NCI-H2081 (cell line): ENCODE measurements at places on chromosomes 1 and 21.
A peak's percentile ranks its signal among the peaks of the same experiment; 100 is the strongest.

DNA sequence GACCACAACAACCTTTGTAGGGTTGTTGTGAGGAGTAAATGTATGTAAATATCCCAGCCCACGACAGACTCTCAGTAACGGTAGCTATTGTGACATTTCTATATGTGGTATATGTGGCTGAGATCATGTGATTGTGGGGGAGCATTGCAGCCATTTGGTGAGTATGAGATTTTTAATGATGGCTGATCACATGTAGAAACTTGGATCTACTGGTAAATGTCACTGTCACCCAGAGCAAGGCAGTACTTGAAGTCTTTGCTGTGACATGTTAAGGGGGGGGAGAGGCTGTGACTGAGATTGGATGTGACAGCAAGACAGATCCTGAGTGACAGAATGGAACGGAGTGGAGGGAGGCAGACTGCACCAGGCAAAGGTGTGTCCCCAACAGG lies 23.9 kb upstream of the MEF2D start:
- no peak for DNase-seq

DNA sequence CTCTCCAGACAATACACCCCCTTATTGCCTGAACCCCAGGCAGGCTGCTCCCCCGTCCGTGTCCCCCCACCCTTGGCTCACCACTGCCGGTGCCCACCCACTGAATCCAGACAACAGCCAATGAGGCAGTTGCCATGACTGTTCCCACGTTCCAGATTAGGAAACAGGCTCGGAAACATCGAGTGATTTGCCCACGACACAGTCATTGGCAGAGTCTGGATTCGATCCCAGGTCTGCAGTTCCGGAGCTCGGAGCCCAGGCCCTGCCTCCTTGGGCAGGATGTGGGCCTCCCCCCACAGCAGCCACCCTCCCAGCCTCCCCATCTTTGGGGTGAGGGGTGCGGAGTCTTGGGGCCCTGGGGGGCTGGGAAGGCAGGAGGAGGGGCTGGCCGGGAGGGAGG lies 20.3 kb upstream of the CLSTN1 start:
- DNase-seq = no peak

DNA sequence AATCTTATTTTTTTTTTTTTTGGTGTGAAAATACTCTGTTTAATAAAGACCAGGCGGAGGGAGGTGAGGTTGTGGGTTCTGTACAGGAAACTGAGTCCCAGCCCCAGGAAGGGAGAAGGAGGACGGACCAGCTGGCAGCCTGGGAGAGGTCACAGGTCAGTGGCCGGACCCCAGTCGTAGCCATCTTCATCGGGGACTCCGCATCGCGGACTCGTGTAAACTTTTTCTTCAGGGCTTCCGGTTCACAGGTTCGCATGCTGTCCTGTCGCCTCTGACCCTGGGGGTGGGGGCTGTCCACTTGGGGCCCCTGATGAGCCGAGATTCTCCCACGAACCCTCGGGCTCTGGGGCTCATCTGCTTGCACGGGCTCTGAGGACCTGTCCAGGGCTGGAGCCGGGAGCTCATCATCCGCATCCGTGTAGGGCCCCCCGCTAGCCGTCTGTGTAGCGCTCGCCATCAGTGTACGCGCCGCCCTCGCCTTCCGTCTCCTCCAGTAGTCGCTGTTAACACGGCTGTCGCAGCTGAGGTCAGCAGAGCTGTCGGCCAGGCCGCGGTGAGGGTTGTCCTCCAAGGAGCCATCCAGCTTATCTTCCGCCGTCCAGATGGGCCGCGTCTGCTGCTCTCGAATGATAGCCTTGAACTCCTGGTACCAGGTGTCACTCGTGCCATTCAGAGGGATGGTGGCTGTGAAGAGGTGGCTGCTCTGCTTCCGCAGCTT lies 975.7 kb upstream of the PRMT6 start:
- DNase-seq = no peak

DNA sequence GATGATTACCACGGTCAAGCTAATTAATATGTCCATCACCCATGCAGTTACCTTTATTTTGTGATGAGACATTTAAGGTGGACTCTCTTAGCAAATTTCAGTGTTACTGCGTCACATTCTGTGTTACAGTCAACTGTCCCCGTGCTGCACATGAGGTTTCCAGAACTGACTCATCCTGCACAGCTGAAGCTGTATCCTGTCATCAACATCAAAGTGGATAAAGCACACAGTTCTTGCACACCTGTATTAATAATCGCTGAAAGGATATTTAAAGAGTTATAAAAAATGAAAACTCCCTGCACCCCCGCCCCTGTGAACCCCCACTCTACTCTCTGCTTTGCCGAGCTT lies 3.4 kb upstream of the KRTAP10-5 start:
- DNase-seq = peak; percentile 56

DNA sequence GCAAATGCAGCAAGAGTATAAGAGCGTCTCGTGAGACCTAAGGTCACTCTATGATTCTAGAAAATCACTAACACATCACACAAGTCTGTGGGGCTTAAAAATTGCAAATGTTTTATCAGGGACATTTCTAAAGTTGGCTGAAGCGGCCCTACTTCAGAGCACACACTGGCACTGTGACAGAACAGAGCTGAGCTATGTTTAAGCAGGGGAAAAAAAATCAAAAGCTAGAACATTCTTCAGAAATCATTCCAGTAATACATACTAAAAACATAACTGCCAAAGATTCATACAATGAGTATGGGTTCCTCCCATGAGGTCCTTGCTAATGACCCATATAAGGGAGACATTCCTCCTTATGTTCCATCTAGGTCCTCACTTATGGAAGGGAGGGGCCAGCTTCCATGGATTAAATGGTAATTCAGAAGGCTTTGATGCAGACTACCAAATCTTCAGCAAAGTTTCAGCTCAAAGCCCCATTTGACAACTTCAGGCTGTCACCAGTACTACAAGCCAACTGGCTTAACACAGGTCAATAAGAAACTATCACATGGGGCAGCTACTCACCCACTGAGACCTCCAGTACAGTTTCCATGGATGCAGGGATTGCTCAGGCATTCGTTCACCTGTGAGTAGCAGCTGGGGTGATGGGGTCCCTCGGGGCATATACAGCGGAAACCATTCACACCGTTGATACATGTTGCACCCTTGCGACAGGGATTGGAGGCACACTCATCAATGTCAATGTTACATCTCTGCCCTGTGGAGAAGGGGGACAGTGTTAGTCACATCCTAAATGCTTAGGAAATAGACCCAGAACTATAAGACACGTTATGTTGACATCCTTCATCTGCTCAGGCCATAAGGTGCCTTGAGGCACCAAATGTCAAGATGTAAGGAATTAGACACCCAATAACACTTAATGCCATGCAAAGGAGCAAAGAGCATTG lies 58.4 kb upstream of the ADAM30 start:
- no peak for DNase-seq

- no peak for DNase-seq
These were observed 7.7 kb downstream of the LPGAT1 start for GRCh38 chr1:211822677-211823407.

- no peak for DNase-seq
These were observed 51.1 kb downstream of the USP1 start for GRCh38 chr1:62487956-62488355.

- DNase-seq = no peak
These were observed 8.0 kb downstream of the MRPS14 start for GRCh38 chr1:175015243-175015642.

DNA sequence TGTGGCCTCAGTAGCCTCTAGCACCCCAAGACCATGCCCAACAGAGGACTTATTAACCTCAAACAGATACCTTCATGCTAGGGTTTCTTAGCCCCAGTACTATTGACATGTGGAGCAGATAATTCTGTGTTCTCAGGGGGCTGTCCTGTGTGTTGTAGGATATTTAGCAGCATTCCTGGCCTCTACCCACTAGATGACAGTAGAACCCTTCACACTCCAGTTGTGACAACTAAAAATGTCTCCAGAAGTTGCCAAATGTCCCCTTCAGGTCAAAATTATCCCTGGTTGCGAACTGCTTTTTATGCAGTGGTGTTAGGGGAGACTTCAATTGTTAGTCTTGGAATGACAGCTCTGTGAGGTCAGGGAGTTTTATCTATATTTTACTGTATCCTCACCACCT lies 8.1 kb downstream of the KAZN start:
- DNase-seq = no peak

DNA sequence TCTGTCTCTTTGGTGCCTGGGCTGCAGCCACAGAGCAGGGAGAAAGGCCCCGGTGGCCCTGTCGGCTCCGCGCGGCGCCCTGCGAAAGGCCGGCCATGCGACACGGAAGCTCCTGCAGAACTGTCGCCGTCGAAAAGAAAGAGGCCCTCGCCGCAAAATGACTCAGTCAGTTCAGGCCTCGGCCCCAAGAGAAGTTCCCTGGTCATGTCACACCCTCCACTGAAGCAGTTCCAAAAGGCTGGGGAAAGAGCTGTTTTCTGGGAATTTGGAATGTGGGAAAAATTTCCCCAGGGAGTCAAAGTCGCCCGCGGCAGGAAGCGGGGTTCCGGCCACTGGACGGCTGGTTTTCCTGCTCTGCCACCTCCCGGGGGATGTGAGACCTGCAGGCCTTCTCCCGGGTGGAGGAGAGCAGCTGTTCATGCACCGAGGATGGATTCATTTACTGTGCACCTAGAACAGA lies 115.8 kb upstream of the ZNF678 start:
- no peak for DNase-seq

- no peak for DNase-seq
These were observed 36.6 kb downstream of the TMEM50B start for GRCh38 chr21:33443194-33443593.

DNA sequence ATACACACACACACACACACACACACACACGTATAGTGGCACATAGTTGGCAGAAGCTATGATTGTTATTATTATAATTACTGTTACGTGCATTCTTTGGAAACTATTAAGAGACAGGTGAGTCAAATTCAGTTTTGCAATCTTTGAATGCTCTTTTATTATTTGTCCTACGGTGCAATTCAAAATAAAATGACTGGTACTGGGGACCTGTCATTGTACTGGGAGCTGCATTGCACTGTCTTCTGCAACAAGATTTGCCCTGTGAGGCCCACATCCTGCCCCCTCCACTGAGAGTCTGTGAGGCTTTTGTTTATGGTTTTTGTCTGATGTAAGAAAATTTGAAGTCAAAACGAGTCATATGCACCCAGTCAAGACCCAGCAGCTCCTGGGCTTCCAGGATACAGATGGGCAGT lies 1.9 kb downstream of the LY9 start:
- DNase-seq = no peak
